ENCODE measurements at places on chromosomes 16 and 17.
A peak's percentile ranks its signal among the peaks of the same experiment; 100 is the strongest.

- DNase-seq, result no peak
Observed at GRCh38 chr16:736936-737481, 3.8 kb downstream of the CIAO3 start.

- no peak for DNase-seq
Observed at GRCh38 chr16:52832771-52833170, 219.9 kb downstream of the CHD9NB start.

GRCh38 chr16:74053312-74053711 is 243.3 kb upstream of the PSMD7 start:
- no peak for DNase-seq

DNA sequence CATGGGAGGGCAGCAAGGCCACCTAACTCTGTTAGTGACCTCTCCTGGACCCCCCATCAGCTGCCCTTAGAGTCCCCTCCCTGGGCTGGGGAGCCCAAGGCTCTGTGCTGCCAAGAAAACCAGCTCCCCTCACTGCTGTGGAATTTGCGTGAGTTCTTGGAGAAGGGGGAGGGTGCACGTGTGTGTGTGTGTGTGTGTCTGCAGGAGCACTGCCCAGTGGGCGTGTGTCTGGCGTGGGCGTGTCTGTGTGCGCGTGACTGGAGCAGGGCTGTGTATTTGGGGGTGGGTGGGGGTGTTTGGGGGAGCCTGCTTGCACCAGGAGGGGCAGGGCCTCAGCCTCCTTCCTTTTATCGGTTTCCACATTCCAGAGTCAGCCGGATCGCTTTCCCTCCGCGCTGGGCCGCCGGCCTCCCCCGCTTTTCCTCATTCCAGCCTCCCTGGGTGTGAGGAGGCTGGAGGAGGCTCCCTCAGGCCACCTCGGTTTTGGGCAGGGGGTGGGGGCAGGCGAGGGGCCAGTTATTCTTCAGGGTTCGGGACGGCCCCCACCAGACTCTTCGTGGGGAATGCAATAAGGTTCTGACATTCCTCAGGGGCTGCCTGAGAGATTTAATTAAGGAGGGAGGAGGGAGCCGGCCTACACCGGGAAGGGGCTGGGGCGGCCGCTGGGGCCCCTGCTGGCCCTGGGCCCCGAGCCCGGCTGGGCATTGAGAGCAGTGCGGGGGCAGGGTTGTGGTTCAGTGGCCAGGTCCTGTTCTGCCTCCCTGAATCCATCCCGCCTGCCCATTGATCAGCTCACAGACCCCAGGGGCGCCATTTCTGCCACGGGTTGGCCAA is 2.5 kb downstream of the VASN start:
- no peak for DNase-seq

DNA sequence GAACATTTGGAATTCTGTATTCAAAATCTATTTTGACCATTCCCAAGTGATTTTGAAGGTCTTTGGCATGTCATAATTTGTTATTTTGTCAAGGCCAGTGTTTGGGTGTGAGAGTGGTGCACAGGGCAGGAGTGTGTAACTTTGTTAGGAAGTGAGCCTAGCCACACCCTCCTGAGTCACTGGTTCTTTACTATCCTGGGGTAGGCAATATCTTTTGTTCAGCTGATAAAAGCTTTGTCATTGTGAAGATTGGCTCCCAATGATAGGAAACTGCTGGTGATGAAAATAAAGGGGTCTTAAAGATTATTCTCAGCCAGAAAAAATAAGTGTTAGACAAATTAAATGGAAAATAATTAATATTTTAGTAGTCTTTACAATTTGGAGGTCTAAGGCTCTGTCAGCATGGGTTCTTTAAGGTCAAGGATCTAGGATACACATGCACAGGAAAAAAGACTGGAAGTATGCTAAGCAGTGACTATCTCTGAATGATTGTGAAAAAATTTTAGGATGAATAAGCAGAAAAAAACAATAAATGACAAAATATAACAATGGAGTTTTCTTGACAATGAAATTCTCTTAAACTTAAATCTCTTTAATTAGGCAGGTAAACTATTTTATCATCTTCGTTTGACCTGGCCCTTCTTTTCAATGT is 5.1 kb downstream of the UBN1 start:
- no peak for DNase-seq

DNA sequence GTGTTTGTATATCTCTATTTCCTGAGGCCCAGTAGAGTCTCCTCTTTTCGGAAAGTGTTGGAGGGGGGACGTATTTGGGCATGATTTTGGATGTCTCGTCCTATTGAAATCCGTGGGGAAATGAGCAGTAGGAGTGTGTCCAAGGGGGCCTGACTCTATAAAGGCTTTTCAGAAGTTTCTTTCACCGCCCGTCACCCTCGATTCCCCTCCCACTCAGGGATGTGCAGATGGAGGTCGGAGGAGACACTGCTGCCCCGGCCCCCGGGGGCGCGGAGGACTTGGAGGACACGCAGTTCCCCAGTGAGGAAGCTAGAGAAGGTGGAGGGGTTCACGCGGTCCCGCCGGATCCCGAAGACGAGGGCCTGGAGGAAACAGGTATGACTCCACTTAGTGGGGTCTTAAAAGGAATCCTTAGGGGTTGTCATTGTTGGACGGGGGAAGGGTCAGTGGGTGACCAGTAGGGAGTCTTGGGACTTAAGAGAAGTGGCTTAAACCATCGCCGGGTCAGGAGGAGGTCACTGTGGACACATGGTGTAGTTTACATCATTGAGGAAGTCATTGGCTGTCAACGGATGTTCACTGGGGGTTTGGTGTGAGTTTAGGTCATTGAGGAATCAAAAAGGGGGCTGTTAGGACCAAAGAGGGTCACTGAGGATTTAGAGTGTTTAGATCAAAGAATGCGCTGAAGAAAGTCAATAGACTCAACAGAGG is 424 bp downstream of the MON1B start:
- DNase-seq, result no peak

GRCh38 chr17:34167354-34167753 is 87.7 kb upstream of the CCL2 start:
- no peak for DNase-seq

- no peak for DNase-seq
Observed at GRCh38 chr16:82400046-82400445, 226.7 kb upstream of the CDH13 start.

- DNase-seq, result peak; percentile 80
Observed at GRCh38 chr16:30958175-30959079, 873 bp downstream of the SETD1A start.

DNA sequence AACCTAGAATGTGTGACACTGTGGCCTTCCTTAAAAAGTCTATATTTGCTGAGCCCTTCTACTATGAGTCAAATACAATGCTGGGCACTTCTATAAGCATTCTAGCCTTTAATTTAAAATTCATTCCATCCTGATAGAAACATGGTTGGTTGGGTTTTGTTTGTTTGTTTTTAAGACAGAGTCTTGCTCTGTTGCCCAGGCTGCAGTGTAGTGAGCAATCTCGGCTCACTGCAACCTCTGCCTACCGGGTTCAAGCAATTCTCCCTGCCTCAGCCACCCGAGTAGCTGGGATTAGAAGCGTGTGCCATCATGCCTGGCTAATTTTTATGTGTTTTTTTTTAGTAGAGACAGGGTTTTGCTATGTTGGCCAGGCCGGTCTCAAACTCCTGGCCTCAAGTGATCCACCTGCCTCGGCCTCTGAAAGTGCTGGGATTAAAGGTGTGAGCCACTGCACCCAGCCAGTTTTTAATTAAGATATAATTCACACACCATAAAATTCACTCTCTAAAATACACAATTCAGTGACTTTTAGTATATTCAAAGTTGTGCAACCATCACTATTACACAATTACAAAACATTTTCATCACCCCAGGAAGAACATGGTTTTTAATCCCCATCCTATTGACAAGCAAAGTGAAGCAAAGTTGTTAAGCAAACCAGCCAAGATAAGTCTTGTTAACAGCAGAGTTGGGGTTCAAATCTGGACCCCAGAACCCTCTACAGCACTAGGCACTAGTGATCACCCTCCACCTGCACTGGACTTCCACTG is 42.8 kb downstream of the CMTM4 start:
- DNase-seq, result no peak

GRCh38 chr16:19979638-19980037 is 94.1 kb downstream of the GPR139 start:
- no peak for DNase-seq

GRCh38 chr17:76414334-76415295 is 30.2 kb downstream of the SPHK1 start:
- no peak for DNase-seq

DNA sequence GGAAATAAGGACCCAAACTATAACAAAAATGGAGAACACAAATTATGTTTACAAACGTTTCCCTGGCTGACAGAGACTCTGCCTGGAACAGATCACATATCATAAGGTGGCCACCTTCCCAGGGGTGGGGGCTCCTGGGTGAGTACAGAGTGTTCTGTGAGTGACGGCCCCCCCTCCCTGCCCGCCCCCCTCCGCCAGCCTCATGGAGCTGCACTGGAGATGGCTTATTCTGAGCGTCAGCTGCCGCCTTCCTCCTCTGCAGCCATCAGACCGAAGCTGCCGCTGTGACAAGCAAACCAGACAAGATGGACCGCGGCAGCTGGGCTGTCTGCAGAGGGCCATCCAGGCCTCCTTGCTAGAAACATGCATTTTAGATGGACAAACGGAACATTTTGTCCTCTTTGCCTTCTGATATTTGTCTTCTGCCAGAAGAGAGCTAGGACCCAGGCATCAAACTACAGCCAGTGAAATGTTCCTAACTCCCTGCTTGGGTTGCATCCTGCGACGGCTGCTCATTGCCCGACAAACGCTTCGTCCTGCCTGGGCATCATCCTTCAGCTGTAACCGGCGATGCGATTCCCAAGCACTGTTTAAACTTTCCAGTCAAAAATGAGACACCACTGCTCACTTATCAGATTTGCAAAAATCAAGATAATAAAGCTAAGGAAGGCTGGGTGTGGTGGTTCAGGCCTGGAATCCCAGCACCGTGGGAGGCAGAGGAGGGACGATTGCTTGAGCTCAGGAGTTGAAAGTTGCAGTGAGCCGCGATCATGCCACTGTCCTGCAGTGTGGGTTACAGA is 15.3 kb upstream of the RPTOR start:
- DNase-seq, result no peak

DNA sequence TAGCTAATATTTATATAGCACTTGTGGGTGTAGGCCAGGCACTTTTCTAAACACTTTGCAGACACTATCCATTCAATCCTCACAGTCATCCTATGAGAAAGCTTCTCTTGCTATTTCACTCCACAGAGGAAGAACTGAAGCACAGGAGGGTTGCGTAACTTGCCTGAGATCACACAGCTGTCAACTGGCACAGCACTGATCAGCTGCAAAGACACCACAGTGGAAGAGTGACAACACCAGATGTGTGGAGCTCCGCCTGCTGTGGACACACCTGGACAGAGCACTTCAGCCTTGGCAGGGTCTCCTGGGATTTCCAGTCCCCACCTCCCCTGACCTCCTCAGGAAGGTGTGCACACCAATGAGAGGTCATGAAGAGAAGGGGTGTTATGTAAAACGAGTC is 13.3 kb upstream of the CNEP1R1 start:
- DNase-seq, result no peak

GRCh38 chr17:29042679-29043538 is at the start of gene PIPOX:
PIPOX (plus strand) TSS chr17:29043141; CDS start chr17:29043226, 85 bp downstream.
- DNase-seq, result peak; percentile 31
